ENCODE measurements at places on chromosomes 2 and 18. TPM values are rescaled to one million over a fixed set of nuclear protein-coding genes. Genes with fewer than 3 reads are reported as not detected.

Gene DLGAP1
- 0.04 TPM for total RNA-seq

DNA sequence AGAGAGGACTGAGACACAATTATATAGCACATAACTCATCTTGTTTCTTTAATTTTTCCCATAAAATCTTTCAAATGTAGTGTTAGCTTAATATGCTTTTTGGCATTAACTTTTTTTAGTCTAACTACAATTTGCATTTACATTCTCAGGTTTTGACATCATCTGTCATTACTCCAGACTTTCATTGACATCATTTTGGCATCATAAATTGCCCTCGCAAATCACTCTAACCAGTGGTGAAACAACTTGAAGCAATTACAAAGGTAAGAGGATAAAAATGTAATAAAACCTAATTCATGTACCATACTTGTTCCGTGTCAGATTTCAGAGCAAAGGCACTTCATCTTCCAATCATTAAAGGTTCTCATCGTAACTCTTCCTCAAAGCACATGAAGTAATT lies 41.4 kb downstream of the RFX8 start:
- DNase-seq: no peak

DNA sequence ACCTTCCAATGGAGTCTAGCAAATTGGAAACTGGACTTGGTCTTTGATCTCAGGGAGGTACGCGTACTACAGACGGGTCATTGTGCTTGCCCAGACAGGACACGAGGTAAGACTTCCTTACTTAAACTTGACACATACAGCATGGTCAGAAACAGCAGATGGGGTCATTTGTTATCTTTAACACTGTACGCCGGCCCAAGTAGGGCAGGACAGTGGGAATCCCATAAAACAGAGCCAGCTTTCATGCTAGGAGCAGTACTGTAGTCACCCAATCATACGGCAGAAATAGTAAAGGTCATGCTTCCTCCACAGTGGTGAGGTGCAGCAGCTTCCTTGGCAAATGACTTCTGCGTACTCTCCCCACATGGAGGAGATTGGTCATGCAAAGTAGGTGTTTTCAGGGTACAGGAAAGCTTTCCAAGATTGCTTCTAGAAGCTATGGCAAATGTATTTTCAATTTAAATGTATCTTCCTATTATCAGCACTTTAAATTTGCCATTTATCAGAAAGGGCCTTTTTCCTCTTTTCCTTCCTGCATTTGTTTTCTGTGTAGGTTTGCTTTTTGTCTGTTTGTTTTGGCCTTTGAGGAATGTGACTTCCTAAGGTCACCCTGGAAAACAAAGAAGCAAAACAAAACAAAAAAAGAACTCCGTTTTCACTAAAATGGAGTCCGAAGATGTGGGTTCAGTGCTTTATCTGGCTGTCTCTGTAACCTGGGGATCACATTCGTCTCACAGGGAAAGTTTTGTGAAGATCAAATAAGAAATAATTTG lies 74.0 kb upstream of the DSG1 start:
- DNase-seq: no peak

- peak; percentile 35 for DNase-seq
These were observed 158.0 kb downstream of the AGPS start for GRCh38 chr2:177550264-177551200.

- peak; percentile 48 for DNase-seq
These were observed 84.5 kb upstream of the REG3G start for GRCh38 chr2:78940998-78941397.

Gene MARCO
- not detected for total RNA-seq

Gene PSMA8
- not detected for total RNA-seq

Gene SPOPL
- 17.5 TPM for total RNA-seq

Gene COLEC11
- total RNA-seq: 0.35 TPM

Gene DNAJC27
- 2.4 TPM for total RNA-seq

- DNase-seq: no peak
These were observed 29.8 kb upstream of the ARMC9 start for GRCh38 chr2:231168460-231169139.

DNA sequence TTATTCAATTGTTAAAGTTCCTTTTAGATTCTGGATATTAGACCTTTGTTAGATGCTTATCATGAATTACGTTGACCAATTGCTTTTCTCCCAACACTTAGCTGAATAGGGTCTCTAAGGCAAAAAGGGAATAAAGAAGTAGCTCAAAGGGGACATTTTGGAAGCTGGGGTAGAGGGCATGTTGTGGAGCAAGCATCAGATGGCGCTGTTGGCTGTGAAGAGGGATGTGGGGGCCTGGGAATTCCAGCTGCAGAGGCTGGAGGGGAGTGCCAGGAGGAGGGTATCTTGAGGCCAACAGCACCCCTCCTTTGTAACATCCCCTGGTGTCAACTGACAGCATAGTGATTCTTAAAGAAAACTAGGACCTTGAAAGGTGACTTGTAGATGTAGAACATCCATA lies 198.2 kb downstream of the ADCYAP1 start:
- DNase-seq: no peak

Gene EFEMP1
- total RNA-seq: 3,607 TPM

DNA sequence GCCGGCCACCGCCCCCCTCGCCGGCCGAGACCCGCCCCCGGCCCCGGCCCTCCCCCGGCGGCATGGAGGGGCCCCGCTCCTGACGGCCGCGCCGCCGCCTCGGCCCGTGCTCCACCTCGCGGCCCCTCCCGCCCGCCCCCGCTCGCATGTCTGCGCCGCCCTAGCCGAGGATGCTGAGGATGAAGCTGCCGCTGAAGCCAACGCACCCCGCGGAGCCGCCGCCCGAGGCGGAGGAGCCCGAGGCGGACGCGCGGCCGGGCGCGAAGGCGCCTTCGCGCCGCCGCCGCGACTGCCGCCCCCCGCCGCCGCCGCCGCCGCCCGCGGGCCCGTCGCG lies 397 bp downstream of the ZCCHC2 start:
- no peak for DNase-seq

- no peak for DNase-seq
These were observed 335.9 kb downstream of the DLGAP1 start for GRCh38 chr18:4119127-4119648.

Gene TMEFF2
- total RNA-seq: 0.04 TPM

GRCh38 chr18:644395-645004 lies 13.0 kb upstream of the TYMS start:
- DNase-seq: no peak

DNA sequence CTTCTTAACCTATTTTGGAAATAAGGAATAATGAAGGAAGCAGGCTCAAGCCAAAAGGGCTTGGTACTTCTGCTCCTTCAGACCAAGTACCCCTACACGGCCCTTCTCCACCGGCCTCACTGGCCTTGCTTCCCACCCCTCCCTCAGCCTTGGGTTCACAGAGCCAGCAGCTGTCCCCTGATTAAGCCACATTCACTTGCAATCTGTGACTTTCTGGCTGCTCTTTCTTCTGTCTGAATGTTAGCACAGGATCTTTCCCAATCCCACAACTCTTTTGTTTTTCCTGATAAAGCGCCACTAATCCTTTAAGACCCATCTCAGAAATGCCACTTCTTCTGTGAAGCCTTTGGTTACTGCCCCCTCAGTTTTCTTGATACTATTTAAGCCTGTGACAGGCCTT lies 52.4 kb downstream of the REEP1 start:
- DNase-seq: no peak

Gene RGPD8
- 12.6 TPM for total RNA-seq

Gene RESP18
- total RNA-seq: not detected

Gene RAB1A
- 114 TPM for total RNA-seq

- peak; percentile 88 for DNase-seq
These were observed 168.5 kb downstream of the DPP4 start for GRCh38 chr2:161905389-161906046.

DNA sequence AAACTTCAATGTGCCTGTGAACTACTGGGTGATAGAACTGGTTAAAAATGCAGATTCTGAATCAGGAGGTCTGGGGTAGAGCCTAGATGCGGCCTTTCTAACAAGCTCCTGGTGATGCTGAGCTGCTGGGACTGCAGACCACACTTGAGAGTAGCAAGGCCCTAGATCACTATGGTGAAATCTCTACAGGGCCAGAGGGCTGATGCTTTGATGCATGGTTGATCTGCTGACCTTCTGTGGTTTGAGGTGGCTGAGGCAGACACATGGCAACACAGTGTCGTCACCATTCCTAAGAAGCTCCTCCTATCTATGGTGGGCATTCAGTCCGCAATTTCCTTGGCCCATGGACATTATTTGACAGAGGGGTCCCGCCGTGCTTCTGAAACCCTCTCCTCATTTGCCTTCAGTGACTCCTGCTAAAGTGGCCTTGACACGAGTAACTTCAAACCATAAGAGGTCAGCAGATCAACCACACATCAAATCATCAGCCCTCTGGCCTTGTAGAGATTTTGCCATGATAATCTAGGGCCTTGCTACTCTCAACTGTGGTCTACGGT lies 19.8 kb downstream of the CCDC68 start:
- DNase-seq: no peak

- DNase-seq: no peak
These were observed 2.7 kb downstream of the USP40 start for GRCh38 chr2:233563663-233564430.

DNA sequence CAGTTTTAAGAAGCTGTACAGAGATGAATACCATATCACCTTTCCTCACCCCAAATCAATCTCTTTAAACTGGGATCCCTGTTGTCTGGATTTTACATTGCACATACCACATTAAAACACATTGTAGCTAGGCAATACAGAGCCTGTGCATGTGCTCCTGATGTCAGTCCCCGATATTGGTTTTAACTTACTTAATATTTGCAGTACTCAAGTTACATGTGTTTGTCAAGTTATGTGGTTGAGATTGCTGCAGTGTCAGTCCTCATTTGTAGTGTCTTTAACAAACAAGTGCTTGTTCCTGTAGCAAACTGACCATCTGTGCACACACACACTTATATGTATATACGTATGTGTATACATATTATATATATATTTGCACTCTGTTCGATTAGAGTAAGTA lies 10.4 kb upstream of the UBE2E3 start:
- DNase-seq: no peak

Gene MOGAT1
- total RNA-seq: not detected

- DNase-seq: no peak
These were observed 153.7 kb upstream of the NCK2 start for GRCh38 chr2:105590780-105591660.

- no peak for DNase-seq
These were observed 1089.3 kb upstream of the CELF4 start for GRCh38 chr18:38654946-38655345.

Gene CTLA4
- not detected for total RNA-seq

- DNase-seq: no peak
These were observed 7.8 kb downstream of the EHD3 start for GRCh38 chr2:31241625-31242270.

Gene MYO3B
- total RNA-seq: not detected

Gene CTNNA2
- not detected for total RNA-seq

DNA sequence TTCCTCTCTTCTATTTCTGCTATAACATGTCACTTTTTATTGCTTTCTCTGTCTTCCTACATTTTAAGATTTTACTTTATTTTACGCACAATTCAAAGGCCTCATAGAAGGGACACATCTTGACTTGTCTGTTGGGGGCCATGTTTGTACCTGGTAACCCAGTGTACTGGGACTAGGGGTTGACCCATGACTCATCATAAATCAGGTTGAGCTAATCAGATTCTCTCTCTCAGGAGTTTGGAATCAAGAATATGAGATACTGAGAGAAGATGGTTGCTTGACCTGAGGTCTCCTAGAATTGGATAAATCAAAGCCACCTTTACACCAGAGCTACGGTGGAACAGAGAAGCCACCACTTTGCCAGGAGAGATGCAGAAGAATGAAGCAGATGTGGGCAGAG lies 153.0 kb downstream of the UXS1 start:
- DNase-seq: no peak

GRCh38 chr2:97711394-97711711 lies 2.0 kb upstream of the ZAP70 start:
- DNase-seq: no peak

Gene PJVK
- total RNA-seq: 0.46 TPM

Gene DOK6
- total RNA-seq: not detected

DNA sequence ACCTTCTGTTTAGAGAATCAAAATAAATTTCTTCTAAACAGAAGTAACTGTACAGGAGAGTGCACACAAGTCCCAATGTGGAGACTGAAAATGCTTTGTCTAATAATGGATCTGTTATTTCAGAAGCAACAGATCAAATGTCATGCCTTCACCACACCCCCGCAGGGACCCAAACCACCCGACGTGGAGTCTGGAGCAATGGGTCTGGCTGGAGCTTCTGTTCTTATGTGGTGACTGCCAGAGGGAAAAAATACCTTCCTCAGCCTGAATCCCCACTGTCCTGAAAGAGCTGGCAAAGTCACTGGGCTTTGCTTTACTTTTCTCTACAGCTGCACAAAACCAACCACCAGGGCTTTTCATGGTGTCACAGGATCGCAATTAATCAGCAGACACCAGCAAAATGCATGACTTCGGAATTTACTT lies 119.0 kb upstream of the ZFP36L2 start:
- no peak for DNase-seq

GRCh38 chr2:51791496-51791895 lies 759.6 kb upstream of the NRXN1 start:
- DNase-seq: no peak

DNA sequence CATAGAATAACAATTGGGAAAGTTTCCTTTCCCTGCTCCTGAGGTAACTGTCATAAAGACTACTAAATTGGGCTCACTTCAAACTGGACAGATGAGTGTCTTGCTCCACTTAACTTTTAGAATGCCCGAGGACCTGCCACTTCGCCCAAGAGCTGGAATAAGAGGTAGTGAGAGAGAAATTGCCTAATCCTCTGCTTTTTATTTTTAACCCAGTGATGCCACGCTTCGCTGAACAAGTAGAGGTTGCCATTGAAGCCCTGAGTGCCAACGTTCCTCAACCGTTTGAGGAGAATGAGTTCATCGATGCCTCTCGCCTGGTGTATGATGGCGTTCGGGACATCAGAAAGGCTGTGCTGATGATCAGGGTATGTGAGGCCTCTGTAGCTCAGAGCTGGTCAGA lies 269.4 kb upstream of the LRRTM1 start:
- no peak for DNase-seq

Gene GBX2
- total RNA-seq: 6.4 TPM

DNA sequence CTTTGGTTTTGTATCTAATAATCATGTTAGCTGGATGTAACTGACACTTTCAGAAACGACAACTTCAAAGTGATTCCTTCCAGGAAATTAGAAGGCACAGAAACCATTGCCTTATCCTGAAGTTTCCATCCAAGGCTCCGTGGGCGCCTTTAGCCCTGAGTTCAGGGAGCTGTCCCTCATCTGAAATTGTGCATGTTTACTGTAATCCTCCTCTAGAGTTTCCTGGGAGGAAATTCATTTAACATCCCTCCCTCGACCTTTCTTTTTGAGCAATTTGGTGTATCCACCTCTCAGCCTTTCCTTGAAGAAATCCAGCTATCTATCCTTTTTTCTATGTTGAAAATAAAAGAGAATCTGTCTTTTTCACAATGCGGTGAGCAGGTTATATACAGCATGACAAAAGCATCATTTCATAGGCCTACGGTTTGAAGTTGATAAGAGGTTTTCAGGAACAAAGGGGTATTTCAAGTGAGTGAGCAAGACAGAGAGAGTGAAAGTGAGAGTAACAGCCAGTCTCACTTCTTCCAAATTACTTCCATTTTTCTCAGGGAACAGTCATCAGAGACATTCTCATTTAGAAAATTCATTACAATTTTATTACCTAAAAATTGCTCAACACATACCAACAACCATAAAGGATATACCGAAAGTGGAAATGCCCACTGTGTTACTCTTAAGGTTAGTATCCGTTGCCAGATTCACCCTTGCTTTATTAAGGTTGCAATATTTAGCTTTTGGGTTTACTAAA lies 167.3 kb downstream of the MREG start:
- no peak for DNase-seq

Measured in pulmonary artery endothelial cell (primary cell).